ENCODE measurements at places on chromosomes 7 and 10.

- peaks cover 13% of the 10 kb centered on the region for H3K4me1 ChIP-seq
- no peaks in the 10 kb centered on the region for H3K27me3 ChIP-seq
- H3K4me3 ChIP-seq = no peak overlapping the region
- no peak overlapping the region for H3K27ac ChIP-seq
Observed at GRCh38 chr7:138799336-138800000, 1.5 kb upstream of the ATP6V0A4 start.

GRCh38 chr10:1602037-1602484, 135.3 kb downstream of the ADARB2 start:
- peaks cover 17% of the 10 kb centered on the region for H3K27me3 ChIP-seq
- no peaks in the 10 kb centered on the region for H3K4me1 ChIP-seq
- no peaks in the 10 kb centered on the region for H3K36me3 ChIP-seq
- DNase-seq = no peak

DNA sequence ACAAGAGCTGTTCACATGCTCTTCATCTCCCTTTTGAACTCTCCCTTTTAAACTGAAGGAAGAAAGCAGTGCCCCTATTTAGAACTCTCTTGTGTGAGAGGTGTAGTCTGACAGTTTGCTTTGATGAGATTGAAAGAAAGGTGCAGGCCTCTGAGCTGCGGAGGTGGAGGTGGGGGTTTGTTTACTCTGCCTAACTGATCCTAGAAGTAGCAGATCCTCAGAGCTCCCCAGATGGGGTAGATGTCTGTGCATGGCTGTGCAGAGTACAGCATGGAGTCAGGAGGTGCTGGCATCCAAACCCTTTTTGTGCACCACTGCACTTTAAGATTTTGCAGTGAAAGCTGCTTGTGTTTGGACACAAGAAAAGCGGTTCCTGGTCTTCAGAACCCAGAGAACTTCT, 58.3 kb downstream of the MINDY4 start:
- no peaks in the 10 kb centered on the region for H3K27me3 ChIP-seq
- peaks cover 17% of the 10 kb centered on the region for H3K4me1 ChIP-seq
- H3K4me3 ChIP-seq = peak overlapping the region; percentile 61
- peak overlapping the region; percentile 85 for H3K27ac ChIP-seq
- DNase-seq = no peak

DNA sequence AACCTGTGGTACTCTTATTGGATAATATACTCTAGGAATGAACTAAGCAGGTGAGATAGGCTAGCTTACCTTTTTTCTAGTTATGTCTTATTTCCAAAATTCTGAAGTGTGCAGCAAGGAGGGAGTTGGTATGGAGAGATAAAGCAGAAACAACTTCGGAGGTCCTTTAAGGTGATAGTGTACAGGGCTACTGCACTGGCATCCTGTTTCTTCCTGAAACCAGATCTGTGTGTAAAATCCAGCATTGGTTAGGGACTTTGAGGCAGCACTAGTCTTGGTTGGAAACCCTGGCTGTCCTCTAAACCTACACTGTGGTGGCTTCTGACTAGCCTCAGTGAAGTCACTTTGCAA, 66.9 kb upstream of the STRIP2 start:
- H3K4me1 ChIP-seq = peaks cover 20% of the 10 kb centered on the region
- no peak for DNase-seq
- no peak overlapping the region for H3K27ac ChIP-seq
- no peaks in the 10 kb centered on the region for H3K27me3 ChIP-seq
- H3K4me3 ChIP-seq = no peak overlapping the region
